ENCODE measurements at places on chromosomes 11 and 22.

- DNase-seq = no peak
Observed at GRCh38 chr11:63019506-63019905, 3.9 kb upstream of the SLC22A8 start.

DNA sequence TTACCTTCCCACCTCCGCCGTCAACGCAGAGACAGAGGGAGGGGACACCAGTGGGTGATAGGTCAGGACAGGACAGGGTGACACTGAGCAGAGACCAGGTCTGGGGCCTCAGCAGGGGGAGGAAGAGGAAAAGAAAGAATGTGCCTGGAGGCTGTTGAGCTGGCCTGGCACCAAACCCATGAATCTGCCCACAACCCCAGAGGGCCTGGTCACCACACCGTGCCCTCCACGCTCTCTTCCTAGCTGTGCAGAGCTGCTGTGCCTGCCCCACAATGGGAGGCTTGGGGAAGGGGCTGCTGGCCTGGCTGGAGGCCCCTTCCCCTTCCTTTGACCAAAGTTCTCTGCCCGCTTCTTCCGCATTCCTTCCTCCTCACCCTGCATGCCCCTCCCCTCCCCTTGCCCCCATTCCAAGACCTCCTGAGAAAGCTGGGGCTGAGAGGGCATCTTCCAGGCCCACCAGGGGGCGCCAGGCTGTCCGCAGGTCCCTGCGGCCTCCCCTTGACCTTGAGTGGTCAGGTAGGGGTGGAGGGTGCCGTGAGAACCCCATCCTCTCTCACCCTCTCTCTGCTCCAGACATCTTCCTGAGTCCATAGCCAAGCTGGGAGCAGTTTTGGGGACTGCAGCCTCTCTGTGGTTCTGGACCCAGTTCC, 11.0 kb upstream of the CACNA1I start:
- DNase-seq = no peak

- DNase-seq = no peak
Observed at GRCh38 chr11:90329043-90329442, 106.2 kb upstream of the CHORDC1 start.

DNA sequence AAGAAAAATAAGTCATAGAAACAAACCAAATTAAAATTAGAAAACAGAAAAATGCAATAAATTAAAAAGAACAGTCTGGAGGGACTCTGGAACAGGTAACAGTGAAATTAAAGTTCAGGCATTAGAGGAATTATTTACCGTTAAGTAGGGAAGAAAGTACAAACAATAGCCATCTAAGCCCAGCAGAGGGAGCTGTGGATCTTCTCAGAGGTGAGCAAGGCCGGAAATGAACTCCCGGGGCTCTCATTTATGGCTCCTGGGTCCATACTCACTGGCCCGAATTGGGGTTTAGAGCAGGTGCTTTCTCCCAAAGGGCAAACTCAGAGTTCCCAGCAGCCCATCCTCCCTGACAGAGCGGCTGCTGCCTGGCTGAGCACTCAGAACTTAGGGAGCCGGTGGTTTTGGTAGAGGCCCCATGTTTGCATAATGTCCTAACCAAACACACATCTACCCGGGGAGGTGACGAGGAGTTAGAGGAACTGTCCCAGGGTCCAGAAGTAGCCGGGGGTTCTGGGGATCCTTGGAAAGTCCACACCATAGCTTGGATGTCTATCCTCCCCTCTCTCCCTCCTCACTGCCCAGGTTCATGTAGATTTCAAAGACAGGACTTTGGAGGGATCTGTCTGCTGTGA, 87.8 kb upstream of the VPREB1 start:
- peak; percentile 24 for DNase-seq

All from ovary (tissue), 10 donors.